Fibroblast of skin of scalp (primary cell): ENCODE measurements at places on chromosomes 1 and 21.
A peak's percentile ranks its signal among the peaks of the same experiment; 100 is the strongest.

DNA sequence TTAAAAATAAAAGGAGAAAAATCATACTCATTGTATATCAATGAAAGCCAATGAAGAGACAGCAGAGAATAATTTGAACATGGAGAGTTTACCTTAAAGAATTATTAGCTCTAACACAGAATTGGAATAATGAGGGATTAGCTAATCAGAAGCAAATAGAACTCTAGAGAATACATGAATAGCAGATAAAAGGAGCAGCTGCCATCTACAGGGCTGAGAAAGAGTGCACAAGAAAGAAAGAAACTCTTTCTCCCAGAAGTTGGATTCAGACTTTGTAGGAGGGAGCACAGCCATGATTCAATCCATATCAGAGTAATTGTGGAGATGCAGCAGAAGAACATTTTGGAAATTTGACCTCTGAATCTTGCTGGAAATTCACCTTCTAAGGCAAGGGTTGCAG, 1171.2 kb downstream of the PLA2G4A start:
- no peak for DNase-seq

- no peak for DNase-seq
These were observed 167.7 kb downstream of the DNAH14 start for GRCh38 chr1:225097175-225097574.

- peak; percentile 80 for DNase-seq
These were observed 1.1 kb downstream of the LUZP1 start for GRCh38 chr1:23167353-23168078.

GRCh38 chr1:205972491-205973168, 29.4 kb upstream of the SLC26A9 start:
- DNase-seq: peak; percentile 54
